Heart right ventricle (tissue), 16 donors: ENCODE measurements at places on chromosomes 3 and 15. TPM values are rescaled to one million over a fixed set of nuclear protein-coding genes. Genes with fewer than 3 reads are reported as not detected.

C2CD4A gene
- not detected for total RNA-seq

ETV5 gene
- total RNA-seq = 6.9 TPM

DNA sequence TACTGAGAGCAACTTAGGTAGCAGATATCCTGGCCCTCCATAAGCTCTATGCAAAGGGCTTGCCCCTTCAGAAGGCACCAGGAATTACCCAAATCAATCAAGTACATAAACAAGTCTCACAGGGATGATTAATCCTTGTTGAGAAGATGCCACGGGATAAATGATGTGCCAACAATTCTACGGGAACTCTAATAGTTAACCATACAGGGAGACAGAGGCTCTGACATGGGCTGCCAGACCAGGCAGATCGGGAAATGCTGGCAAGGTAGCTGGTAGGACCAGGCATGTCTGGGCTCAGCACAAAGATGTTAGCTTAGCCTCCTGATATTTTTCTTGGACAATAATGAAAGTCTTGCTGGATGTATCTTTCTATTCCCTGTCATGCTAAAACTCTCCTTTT, 249.3 kb upstream of the THBS1 start:
- H3K4me1 ChIP-seq = no peaks in the 10 kb centered on the region
- no peak overlapping the region for H3K4me3 ChIP-seq
- no peaks in the 10 kb centered on the region for H3K36me3 ChIP-seq
- H3K27me3 ChIP-seq = no peaks in the 10 kb centered on the region
- H3K27ac ChIP-seq = no peak overlapping the region
- no peak for DNase-seq

DNA sequence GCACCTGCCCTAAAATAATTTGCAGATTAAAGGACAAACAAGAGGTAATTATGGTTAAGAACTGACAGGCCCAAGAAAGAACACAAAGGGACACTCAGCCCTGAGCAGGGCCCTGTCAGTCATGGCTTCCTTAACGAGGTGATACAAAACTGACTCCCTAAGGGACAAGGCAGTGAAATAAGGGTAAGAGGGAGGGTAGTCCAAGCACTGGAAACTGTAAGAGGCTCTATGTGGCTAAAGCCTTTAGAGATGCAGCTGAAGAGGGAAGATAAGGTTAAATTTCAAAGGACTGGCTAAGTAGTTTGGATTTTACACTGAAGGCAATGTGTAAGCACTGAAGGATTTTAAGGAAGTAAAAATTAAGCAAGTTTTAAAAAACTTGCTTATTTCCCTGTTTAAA, 3.9 kb downstream of the ATR start:
- no peaks in the 10 kb centered on the region for H3K27me3 ChIP-seq
- H3K4me1 ChIP-seq = peaks cover 20% of the 10 kb centered on the region
- no peaks in the 10 kb centered on the region for H3K36me3 ChIP-seq
- no peak for DNase-seq
- H3K4me3 ChIP-seq = no peak overlapping the region
- H3K27ac ChIP-seq = no peak overlapping the region

DNA sequence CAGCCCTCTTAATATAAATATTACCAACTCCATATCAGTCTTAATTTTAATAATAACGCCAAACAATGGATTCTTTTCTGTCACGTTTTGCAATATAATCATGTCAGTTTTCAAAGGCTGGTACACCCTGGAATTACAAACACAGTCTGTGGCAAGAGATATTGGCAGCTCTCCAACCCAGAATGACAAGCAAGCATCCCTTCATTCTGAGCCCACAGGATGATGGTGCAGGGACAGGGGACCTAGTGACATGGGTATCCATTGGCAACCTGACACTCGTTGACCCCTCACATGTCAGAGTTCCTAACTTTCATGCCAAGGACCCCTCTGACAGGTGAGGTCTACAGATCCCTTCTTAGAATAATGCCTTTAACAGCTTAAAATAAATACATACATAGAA, 154.5 kb upstream of the TSC22D2 start:
- H3K4me1 ChIP-seq = no peaks in the 10 kb centered on the region
- no peaks in the 10 kb centered on the region for H3K27me3 ChIP-seq
- H3K27ac ChIP-seq = no peak overlapping the region
- no peak overlapping the region for H3K4me3 ChIP-seq
- peak; percentile 19 for DNase-seq

- no peaks in the 10 kb centered on the region for H3K36me3 ChIP-seq
- no peak for DNase-seq
- no peak overlapping the region for H3K4me3 ChIP-seq
- H3K4me1 ChIP-seq = no peaks in the 10 kb centered on the region
Observed at GRCh38 chr15:39658740-39659139, 77.9 kb downstream of the THBS1 start.

DNA sequence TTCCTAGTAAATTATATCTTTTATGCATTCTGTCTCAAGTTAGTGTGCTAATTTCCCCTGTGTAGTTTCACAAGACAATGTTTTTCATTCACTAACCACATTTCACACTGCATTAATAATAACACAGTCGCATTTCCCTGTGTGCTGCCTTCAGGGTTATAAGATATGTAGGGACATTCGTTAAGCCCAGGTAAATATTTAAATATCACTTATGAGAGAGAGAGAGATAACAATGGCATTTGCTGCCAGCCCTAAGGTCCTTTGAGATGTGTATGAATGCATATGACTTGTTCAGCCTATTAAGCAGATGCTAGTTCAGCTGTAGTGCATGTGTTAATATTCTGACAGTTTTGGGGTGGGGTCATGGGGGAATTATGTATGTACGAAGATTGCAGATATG, 876.7 kb downstream of the NAALADL2 start:
- H3K36me3 ChIP-seq = no peaks in the 10 kb centered on the region
- H3K27me3 ChIP-seq = no peaks in the 10 kb centered on the region
- DNase-seq = no peak

- peaks cover 30% of the 10 kb centered on the region for H3K4me1 ChIP-seq
- H3K27me3 ChIP-seq = no peaks in the 10 kb centered on the region
- no peak overlapping the region for H3K4me3 ChIP-seq
- DNase-seq = no peak
- no peaks in the 10 kb centered on the region for H3K36me3 ChIP-seq
Observed at GRCh38 chr3:14533457-14533958, 6.6 kb downstream of the GRIP2 start.

GRCh38 chr3:38662544-38662943, 13.1 kb upstream of the SCN5A start:
- H3K36me3 ChIP-seq = no peaks in the 10 kb centered on the region
- H3K4me1 ChIP-seq = no peaks in the 10 kb centered on the region
- no peak for DNase-seq
- H3K27me3 ChIP-seq = peaks cover 20% of the 10 kb centered on the region

DNA sequence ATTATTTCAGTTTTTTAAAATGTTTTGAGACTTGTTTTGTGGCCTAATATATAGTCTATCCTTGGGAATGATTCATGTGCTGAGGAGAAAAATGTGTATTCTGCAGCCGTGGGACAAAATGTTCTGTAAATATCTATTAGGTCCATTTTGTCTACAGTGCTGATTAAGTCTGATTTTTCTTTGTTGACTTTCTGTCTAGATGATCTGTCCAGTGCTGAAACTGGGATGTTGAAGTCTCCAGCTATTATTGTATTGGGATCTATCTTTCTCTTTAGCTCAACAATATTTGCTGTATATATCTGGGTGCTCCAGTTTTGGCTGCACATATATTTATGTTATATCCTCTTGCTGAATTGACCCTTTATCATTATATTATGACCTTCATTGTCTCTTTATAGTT, 85.2 kb downstream of the UBE2E2 start:
- H3K27ac ChIP-seq = no peak overlapping the region
- H3K36me3 ChIP-seq = no peaks in the 10 kb centered on the region
- no peaks in the 10 kb centered on the region for H3K27me3 ChIP-seq
- no peak for DNase-seq
- no peak overlapping the region for H3K4me3 ChIP-seq
- no peaks in the 10 kb centered on the region for H3K4me1 ChIP-seq

- no peaks in the 10 kb centered on the region for H3K4me1 ChIP-seq
- no peak overlapping the region for H3K27ac ChIP-seq
- H3K36me3 ChIP-seq = no peaks in the 10 kb centered on the region
- no peaks in the 10 kb centered on the region for H3K27me3 ChIP-seq
- no peak for DNase-seq
- no peak overlapping the region for H3K4me3 ChIP-seq
Observed at GRCh38 chr3:189372243-189372642, 200.5 kb downstream of the TPRG1 start.

DNA sequence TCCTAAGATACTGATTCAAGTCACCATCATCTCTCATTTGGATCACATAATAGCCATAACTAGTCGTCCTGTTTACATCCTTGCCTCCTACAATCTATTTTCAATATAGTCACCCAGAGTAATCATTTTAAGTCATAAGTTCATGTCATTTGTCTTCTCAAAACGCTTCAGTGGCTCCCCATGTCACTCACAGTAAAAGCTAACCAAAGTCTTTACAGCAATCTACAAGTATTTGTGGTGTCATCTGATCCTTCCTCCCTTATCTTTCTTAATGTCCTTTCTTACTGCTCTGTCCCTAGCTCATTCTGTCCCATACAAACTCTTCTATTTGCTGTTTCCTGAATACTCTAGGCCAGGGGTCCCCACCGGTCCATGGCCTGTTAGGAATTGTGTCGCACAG, 28.8 kb downstream of the GBE1 start:
- H3K27me3 ChIP-seq = no peaks in the 10 kb centered on the region
- H3K4me1 ChIP-seq = no peaks in the 10 kb centered on the region
- H3K27ac ChIP-seq = no peak overlapping the region
- DNase-seq = no peak

- no peak for DNase-seq
- H3K36me3 ChIP-seq = no peaks in the 10 kb centered on the region
- no peaks in the 10 kb centered on the region for H3K4me1 ChIP-seq
- H3K4me3 ChIP-seq = no peak overlapping the region
- H3K27me3 ChIP-seq = no peaks in the 10 kb centered on the region
- no peak overlapping the region for H3K27ac ChIP-seq
Observed at GRCh38 chr3:11739706-11740105, 96.0 kb upstream of the VGLL4 start.

DNA sequence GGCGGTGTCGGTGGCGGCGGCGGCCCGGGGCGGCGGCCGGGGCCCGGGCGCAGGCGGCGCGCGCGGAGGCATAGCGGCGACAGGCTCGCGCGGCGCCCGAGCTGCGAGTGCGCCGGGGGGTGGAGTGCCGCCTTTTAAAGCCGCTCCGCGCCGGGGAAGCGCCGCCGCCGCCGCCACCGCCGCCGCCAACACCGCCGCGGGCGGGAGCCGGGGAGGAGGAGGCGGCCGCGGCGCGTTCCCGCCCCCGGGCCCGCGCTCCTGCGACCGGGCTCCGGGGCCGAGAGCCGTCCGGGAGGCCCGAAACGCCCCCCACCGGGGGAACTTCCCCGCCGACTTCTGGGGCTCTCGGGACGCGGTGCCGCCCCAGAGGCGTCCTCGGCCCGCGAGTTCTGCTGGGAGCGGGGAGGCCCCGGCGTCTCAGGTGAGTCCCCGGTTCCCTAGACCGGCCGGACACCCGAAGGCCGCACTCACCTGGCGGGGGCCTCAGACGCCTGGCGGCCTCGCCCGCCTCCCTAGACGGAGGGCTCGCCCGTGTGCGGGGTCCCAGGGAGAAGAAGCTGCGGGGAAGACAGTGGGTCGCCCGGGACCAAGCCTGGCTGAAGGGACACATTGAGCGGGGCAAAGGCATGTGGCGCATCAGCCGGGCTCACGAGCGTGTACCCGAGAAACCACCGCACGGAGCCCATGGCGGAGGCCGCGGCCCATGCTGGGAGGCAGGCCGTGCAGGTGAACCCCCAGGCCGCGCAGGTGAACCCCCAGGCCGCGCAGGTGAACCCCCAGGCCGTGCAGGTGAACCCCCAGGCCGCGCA, at the start of gene PCSK6:
PCSK6 (minus strand) TSS at position 109 of the 809 bp plus-strand sequence; CDS start at position 72, 37 bp downstream.
- H3K4me3 ChIP-seq = peak within 1 kb of the TSS; percentile 53
- H3K4me1 ChIP-seq = peaks cover 29% of the 10 kb centered on the region
- peaks cover 10% of the 10 kb centered on the region for H3K36me3 ChIP-seq
- peak within 1 kb of the TSS; percentile 5 for H3K27ac ChIP-seq
- DNase-seq = no peak
- peaks cover 13% of the 10 kb centered on the region for H3K27me3 ChIP-seq

- no peak for DNase-seq
- no peaks in the 10 kb centered on the region for H3K4me1 ChIP-seq
- H3K27ac ChIP-seq = no peak overlapping the region
- H3K4me3 ChIP-seq = no peak overlapping the region
- H3K27me3 ChIP-seq = no peaks in the 10 kb centered on the region
- no peaks in the 10 kb centered on the region for H3K36me3 ChIP-seq
Observed at GRCh38 chr3:31132132-31132769, 237.8 kb upstream of the GADL1 start.

DNA sequence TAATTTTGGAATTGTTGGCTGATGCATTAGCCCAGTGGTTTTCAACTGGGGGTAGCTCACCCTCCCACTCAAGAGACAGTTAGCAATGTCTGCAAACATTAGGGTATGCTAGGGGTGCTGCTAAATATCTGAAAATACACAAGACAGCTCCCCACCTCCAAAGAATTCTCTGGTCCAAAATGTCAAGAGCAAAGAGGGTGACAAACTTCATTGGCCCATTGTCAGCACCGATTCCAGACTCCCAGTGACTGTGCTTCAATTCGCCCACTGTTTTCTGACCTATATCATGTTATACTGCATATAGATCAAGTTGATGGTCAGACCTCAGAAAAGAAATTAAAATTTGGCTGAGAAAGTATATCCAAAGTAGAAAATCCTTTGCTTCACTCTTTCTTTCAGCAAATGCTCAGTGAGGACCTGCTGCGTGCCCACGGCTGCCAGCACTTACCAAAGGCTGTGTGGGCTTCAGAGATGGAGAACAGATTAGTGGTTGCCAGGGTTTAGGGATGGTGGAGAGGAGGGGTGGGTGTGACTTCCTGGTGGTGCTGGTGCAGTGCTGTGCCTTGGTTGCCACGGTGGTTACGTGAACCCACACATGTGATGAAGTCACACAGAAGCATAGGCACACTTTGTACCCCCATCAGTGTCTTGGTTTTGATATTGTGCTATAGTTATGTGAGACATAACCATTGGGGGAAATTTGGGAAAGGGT, 204.0 kb downstream of the PLCL2 start:
- H3K27me3 ChIP-seq = no peaks in the 10 kb centered on the region
- peak overlapping the region; percentile 34 for H3K27ac ChIP-seq
- H3K4me3 ChIP-seq = no peak overlapping the region
- no peak for DNase-seq

- no peaks in the 10 kb centered on the region for H3K27me3 ChIP-seq
- no peak for DNase-seq
- no peaks in the 10 kb centered on the region for H3K4me1 ChIP-seq
- H3K36me3 ChIP-seq = no peaks in the 10 kb centered on the region
Observed at GRCh38 chr3:69435274-69436265, 49.7 kb upstream of the FRMD4B start.

DNA sequence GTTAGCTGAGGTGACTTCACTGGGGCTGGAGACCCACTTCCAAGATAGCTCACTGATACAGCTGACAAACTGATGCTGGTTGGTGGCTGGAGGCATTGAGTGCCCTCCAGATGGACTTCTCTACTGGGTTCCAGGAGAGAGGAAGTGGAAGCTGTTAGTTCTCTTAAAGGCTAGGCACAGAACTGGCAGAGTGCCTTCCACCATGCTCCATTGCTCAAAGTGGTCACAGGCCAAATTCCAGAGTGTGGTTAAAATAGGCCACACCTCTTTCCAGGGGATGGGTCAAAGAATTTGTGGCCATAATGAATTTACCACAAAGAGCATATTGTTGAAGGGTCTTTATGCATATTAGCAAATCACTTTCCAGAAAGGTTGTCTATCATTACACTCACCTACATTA, 74.2 kb downstream of the NMD3 start:
- H3K4me3 ChIP-seq = no peak overlapping the region
- H3K36me3 ChIP-seq = no peaks in the 10 kb centered on the region
- DNase-seq = no peak
- no peak overlapping the region for H3K27ac ChIP-seq

GRCh38 chr3:115475178-115476041, 147.9 kb upstream of the GAP43 start:
- no peaks in the 10 kb centered on the region for H3K36me3 ChIP-seq
- no peaks in the 10 kb centered on the region for H3K27me3 ChIP-seq
- H3K4me3 ChIP-seq = no peak overlapping the region
- H3K4me1 ChIP-seq = no peaks in the 10 kb centered on the region
